ENCODE measurements at places on chromosomes 7 and 10.

GRCh38 chr10:10811562-10811961 is 206.1 kb upstream of the CELF2 start:
- no peak for DNase-seq

DNA sequence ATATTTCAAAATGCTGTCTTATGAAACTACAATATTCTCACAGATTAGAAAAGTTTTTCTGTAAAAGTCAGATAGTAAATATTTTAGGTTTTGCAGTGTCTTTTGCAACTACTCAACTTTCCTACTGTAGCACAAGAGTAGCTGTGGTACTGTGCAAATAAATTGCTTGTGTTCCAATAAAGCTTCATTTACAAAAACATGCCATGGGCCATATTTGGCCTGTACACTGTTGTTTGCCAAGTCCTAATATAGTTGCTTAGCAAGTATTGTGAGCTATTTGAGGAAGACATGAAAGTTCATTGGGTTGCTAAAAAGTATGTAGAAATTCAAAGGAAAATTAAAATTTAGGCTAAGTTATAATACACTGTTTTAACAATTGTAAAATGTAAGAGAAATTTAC is 80.0 kb downstream of the TFPI2 start:
- DNase-seq, result no peak

DNA sequence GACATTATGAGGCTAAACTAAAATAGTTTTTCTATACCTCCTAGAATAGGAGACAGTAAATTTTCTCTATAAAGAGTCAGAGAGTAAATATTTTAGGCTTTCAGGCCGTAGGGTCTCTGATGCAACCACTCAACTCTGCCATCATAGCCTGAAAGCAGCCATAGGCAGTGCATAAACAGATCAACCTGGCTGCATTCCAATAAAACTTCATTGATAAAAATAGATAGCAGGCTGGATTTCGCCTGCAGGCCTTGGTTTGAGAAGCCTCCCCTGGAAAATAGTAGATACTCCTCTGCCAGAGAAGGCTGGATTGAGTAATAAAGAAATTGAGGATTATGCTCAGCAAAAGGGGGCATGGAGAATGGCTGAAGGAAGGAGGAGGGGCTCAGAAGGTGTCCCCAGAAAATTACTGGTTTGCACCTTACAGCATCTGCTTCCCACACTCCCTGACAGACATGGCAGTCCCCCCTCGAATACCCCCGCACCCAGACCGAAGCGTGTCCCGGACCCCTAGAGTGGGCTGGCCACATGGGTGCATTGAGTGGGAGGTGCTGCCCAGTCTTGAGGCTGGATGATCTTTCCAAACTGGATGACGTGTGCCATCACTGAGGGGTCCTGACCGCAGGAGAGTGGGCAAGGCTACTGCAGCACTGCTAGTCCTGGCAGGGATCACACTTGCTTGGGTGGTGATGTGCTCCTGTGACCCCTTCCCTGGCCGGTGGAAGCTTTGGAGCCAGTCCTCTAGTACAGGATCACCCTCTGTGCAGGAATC is 126.6 kb downstream of the PTPN20 start:
- no peak for DNase-seq

DNA sequence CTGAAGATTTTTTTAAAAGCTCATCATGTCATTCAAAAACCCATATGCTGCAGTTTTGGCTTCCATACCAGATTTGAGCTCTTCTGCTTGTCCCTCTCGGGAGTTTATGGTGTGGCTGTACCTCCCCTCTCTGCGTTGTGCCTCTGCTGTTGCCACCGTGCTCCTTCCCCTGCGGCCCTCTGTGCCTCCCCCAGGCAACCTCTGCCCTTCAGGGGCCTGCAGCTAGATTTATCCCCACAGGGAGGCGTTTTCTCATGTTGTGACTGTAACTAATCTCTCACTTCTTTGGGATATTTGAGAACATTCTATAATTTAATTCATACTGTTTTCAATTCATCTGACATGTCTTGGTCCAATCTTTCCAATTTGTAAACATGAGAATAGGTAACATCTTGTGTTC is 52.7 kb downstream of the TASOR2 start:
- DNase-seq, result no peak

DNA sequence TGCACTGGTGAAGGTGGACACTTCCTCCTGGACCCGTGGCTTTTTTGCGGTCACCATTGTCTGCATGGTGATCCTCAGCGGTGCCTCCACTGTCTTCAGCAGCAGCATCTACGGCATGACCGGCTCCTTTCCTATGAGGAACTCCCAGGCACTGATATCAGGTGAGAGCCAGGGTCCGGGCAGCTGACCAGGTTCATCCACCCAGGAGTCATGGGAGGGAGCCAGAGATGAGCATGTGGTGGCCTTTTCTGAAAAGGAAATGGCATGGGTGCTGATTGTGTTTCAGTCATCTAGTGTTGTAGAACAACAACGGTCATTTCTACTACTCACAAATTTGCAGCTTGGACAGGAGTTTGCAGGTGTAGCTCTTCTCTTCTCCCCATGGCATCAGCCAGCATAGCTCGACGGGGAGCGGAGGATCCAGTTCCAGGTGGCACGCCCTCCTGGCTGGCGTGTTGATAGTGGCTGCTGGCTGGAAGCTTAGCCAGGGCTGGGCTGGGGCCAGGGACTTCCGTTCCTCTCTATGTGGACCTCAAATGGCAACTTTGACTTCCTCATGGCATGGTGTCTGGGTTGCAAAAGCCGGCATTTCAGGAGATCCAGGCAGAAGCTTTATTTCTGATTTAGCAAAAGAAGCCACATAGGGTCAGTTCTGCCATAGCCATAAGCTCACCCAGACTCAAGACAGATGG is 32.7 kb downstream of the SLC29A3 start:
- no peak for DNase-seq

GRCh38 chr7:119838444-119838843 is 434.5 kb upstream of the KCND2 start:
- no peak for DNase-seq

GRCh38 chr10:93695740-93696139 is 6.7 kb downstream of the FRA10AC1 start:
- DNase-seq, result no peak

GRCh38 chr10:125521721-125522680 is 161.0 kb downstream of the TEX36 start:
- DNase-seq, result no peak

DNA sequence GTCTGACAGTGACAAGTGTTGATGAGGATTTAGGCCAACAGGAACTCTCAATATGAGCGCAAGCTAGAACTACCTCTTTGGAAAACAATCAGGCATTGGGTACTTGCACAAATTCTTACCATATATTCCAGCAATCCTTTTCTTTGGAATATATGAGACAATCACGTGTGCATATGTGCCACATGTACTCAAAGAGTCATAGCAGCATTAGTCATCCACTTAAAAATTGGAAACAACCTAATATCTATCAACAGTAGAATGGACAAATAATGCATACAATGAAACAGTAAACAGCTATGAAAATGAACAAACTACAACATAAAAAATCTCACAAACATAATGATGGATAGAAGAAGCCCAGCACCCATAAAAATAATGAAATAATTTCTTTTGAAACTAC is 179.7 kb downstream of the GLI3 start:
- DNase-seq, result no peak

DNA sequence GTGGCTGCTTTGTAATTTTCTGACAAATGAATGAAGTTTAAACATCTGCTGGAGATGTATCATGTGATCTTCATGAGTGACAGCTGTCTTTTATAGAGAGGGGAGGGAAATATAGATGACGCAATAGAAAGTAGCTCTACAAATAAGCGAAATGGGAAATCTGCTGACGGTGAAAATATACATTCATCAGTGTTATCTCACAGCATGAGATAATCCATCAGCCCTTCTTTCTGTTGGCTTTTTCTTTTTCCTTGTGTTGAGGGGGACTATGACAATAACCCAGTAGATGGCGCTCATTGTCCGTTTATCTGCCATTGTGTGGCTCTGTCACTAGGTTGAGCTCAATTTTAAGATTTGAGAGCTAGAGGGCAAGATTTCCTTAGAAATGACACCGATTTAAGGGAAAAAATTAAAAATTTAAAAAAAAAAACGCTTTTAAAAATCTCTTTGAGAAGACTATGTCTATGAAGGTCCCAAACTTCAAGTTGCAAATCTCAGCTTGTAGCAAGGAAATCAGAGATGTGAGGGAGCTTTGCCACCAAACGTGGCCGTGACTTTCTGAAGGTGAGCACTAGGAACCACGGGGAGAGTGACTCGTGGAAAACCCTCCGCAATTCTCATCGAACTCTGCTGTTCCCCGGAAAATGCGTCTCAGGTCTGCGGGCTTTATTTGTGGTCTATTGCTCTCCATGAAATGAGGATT is 114.6 kb upstream of the SFMBT2 start:
- no peak for DNase-seq

GRCh38 chr7:14817829-14818614 is 84.5 kb downstream of the DGKB start:
- DNase-seq, result no peak

DNA sequence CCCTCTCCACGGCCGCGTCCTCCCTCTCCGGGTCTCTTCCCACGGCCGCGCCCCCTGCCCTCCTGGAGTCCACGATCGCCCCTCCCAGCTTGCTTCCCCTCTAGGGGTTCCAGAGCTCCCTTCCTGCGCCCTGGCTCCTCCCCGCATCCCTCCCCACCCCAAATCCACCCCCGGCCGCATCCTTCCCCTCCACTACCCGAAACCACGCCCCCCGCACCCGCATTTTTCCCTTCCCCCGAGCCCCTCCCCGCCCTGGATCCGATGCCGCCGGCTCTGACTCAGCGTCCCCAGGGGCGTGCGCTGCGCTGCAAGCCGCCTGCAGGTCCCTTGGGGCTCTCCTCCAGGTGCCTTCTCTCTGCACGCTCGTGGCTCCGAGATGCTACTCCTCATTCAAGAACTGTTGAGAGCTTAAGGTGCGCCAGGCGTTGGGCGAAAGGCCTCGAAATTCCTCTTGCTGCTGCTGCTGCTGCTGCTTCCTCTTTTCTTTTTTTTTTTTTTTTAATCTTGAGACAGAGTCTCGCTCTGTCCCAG is 372 bp upstream of the TMEM130 start:
- DNase-seq, result peak; percentile 91

DNA sequence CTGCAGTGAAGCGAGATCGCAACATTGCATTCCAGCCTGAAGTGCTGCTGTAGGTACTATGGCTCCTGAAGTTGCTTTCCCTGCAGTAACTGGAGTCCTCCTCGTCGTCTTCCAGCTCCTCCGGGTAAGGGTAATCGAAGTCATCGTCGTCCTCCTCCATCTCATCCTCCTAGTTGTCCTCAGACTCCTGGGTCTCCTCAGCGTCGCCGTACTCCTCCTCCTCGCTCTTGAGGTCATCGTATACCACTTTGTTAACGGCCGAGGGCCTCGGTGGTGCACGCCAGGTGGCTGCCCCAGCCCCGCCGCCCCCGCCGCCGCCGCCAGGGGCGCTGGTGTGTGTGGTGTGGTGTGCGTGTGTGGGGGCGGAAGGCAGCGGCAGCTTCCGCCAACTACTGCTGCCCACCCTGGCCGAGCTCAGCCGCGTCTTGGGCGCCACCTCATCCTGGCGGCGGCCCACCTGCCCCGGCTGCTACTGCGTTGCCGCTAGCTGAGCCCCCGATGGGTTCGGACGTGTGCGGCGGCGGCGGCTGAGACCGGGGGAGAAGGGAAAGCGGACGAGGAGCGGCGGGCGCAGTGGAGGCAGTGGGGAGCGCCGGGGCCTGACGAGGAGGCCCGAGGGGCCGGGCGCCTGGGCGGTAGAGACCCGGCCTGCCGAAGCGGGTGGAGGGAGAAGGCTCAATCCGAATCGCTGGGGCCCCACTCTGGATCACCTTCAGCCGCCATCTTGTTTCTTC is 11.8 kb upstream of the ACBD5 start:
- peak; percentile 54 for DNase-seq

DNA sequence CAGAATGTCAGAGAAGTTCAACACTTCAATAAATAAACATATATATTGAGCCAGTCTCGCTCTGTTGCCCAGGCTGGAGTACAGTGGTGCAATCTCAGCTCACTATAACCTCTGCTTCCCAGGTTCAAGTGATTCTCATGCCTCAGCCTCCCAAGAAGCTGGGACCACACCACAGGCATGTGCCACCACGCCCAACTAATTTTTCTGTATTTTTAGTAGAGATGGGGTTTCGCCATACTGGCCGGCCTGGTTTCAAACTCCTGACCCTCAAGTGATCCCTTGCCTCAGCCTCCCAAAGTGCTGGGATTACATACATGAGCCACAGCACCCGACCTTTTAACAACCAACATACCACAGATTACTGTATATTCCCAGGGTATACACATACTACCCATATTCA is 134.2 kb downstream of the JMJD1C start:
- DNase-seq, result no peak
